ENCODE measurements at places on chromosomes 1 and 21. TPM values are rescaled to one million over a fixed set of nuclear protein-coding genes. Genes with fewer than 3 reads are reported as not detected.

GRCh38 chr1:37782491-37782890 is 11.2 kb upstream of the MANEAL start:
- no peak for DNase-seq

- no peak for DNase-seq
Observed at GRCh38 chr1:31626223-31627207, 9.0 kb downstream of the HCRTR1 start.

DNA sequence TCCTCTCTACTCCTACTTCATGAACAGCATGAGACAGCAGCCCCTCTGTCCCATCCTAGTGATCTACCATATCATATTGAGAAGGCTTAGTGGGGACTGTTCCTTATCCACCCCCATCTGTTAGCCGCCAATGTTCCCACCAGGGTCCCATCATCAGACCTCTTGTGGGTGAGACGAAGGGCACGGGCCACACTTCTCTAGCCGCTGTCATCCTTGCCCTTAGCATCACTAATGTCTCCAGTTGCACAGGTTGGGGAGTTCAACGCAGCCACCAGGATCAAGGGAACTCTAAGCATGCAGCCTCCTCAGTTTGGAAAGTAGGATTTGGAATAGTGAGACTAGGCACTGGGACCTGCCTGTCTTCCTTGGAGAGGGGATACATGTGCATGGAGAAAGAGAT is 20.1 kb downstream of the INKA2 start:
- no peak for DNase-seq

The S100B gene
- 16.0 TPM for total RNA-seq

DNA sequence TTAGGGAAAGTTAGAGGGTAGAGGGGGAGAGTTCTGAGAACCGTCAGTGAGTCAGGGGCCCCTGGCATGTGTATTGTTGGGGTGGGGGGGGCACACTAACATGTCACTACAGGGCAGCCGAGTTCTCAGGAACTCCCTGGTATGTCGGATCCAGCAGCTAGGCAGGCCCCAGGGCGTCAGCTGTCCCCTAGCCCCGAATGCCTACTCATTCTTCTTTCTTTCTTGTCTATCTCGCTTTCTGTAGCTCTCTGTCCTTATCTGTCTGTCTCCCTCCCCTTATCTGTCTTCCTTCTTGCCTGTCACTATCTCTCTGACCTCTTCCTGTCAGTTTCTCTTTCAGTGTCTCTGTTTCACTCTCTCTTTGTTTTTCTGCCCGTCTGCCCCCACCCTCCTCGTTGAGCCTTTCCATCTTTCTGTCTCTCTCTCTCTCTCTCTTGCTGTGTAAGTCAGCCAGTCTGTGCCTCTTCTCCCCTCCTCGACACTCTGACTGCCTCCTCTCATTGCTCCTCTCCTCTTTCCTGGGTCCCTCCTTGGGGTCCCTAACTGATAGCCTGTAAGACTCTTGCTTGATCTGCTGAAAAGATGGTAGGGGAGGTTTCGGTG is 2.4 kb downstream of the NTRK1 start:
- no peak for DNase-seq

The MYOG gene
- total RNA-seq, result not detected

GRCh38 chr1:86741947-86742572 is 37.7 kb downstream of the SH3GLB1 start:
- DNase-seq, result no peak

The PDE4B gene
- 4.6 TPM for total RNA-seq

- DNase-seq, result no peak
Observed at GRCh38 chr1:93620841-93621210, 60.8 kb downstream of the BCAR3 start.

DNA sequence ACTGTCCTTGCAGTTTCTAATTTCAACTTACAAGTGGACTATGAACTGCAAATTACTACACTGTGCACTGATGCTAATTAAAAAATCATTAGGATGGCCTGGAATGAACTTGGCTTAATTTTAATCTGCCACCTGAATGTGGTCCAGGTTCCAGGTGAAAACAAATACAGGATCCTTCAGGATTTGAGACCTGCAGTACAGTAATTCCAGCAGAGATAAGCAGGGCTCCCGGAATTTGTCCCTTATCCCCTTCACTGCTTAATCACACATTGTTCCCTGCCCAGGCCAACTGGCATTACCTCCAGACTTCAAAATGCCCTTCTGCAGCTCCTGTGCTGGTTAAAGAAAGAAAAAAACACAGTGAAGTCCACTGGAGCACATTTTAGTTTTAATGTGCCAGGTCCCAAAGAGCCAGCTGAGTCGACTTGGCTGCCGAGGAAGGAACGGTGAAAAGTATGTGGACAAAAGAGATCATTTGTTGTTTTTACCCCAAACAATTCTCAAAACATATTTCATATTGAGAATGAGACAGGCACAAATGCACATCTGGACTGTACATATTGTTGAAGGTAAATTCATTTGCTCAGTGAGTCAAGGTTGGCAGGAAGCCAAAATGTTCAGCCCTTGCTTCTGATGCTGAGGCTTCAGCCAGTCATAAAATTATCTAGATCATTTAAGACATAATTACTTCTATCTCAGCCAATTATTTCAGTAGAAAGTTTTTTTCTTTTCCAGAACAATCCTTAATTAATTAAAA is 28.3 kb downstream of the DEGS1 start:
- no peak for DNase-seq

The LSM10 gene
- total RNA-seq, result 64.5 TPM

GRCh38 chr1:50970931-50971582 is 1.0 kb downstream of the CDKN2C start:
- DNase-seq, result no peak

The MPZ gene
- 18.2 TPM for total RNA-seq

- no peak for DNase-seq
Observed at GRCh38 chr1:246032984-246033383, 474.1 kb downstream of the SMYD3 start.

- no peak for DNase-seq
Observed at GRCh38 chr1:68506386-68506785, 9.5 kb upstream of the DEPDC1 start.

DNA sequence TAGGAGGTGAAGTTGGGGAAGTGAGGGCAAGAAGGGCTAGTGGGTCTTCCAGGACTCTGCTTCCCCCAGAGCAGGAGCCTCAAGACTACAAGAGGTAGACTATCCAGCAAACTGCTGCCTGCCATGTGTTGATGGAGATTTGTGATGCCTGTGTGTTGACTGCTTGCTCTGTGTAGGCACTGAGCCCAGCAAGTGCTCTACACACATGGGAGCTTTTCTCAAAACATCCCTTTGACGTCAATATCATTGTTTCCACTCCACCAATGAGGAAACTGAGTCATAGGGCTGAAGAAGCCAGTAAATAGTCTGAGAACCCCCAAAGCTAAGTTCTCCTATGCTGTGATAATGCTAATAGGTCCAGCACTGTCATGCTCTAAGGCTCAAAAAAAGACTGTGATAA is 207.2 kb upstream of the NFIA start:
- no peak for DNase-seq

DNA sequence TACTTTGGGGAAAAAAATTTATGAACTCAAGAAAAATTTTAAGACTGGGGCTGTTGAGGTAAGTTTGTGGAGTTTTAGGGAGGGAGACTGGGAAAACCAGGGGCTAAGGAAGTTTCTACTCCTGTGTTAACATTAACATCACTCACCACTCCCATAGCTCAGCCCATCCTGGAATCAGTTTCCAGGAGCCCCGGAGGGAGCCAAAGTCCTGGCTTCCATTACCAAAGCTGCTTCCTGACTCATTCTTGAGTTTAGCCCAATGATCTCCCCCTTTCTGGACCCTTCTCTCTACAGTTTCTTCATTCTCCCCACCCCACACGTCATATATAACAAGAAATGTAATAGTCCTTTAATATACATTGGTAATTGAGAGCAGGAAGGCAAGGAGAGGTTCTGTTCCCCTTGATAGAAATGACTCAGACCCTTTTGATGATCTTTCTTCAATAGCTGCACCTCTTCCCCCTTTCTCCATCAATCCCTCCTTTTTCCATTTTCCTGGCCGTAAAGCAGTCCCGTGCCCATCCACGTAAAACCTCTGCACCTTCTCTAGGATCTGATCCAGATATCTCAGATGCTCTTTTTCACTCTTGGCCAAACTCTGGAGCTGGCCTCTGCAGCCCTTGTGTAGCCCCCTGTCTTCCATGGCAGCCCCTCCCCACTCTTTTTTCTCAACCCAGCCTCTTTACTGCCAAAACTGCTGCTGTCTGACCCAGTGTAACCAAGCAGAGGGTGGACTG is 4.6 kb upstream of the PIAS3 start:
- no peak for DNase-seq

- DNase-seq, result no peak
Observed at GRCh38 chr1:212507369-212507768, 74.6 kb downstream of the NENF start.

The OR10R2 gene
- total RNA-seq, result not detected

The NCMAP gene
- total RNA-seq, result 0.34 TPM

DNA sequence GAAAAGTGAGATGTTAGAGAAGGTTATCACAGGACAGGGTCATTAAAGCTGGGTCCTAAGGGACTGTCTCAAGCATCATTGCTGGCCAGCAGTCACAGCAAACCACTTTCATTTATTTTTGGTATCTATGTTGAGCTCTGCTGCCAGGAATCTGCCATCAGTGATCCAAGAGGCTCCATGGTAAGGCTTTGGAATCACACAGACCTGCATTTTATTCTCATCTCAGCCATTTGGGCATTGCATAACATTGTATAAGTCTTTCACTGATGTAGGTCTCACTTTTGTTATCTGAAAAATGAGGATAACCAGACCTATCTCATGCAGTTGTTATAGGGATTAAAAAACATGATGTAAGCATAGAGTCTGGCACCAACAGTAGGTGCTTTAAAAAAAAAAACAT is 77.5 kb downstream of the OMA1 start:
- no peak for DNase-seq

The CD1E gene
- not detected for total RNA-seq

GRCh38 chr1:182955596-182956588 is 2.9 kb upstream of the SHCBP1L start:
- no peak for DNase-seq

GRCh38 chr21:36610201-36610600 is 88.7 kb upstream of the SIM2 start:
- DNase-seq, result no peak

- no peak for DNase-seq
Observed at GRCh38 chr1:219081943-219082925, 91.4 kb upstream of the LYPLAL1 start.

DNA sequence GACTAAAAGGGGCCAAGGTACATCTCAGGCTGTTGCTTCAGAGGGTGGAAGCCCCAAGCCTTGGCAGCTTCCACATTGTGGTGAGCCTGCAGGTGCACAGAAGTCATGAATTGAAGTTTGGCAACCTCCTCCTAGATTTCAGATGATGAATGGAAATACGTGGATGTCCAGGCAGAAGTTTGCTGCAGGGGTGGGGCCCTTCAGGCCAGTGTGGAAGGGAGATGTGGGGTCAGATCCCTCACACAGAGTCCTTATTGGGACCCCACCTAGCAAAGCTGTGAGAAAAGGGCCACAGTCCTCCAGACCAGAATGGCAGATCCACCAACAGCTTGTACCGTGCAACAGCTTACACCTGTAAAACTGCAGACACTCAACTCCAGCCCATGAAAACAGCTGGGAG is 67.4 kb upstream of the PTGS2 start:
- DNase-seq, result no peak

DNA sequence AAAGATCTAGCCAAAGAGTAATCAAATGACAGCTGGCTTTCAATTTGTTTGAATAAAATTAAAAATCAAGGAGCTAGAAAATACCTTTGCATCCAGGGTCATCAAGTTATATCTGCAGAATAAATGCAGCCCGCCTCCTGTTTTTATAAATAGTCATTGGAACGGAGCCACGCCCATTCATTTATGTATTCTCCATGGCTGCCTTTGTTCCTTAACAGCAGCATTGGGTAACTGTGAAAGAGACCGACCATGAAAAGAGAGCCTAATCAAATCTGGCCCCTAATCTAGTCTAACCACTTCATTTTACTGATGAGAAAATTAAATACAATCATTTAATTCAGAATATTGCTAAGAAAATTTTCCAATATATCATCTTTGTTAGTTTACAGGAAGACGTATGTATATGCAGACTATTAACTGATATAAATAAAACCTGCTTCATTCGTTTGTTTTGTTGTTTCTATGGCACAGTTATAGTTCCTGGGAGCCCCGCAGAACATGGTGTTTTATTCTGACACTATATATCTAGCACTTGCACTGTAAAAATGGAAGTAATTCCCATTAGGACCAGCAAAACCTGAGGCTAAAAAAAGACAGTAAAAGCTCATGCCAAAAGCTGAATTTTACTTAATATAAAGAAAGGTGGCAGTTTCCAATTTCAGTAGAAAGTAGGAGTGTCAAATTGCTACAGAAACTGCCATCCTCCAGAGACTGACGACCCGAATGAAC is 111.8 kb upstream of the PALMD start:
- DNase-seq, result no peak

The NPHS2 gene
- total RNA-seq, result not detected

GRCh38 chr1:108815566-108815965 is 41.3 kb downstream of the AKNAD1 start:
- DNase-seq, result no peak

- DNase-seq, result no peak
Observed at GRCh38 chr1:245453541-245453940, 298.8 kb downstream of the KIF26B start.

The ISG20L2 gene
- 20.0 TPM for total RNA-seq

The SPATA45 gene
- total RNA-seq, result not detected

The UBL4B gene
- not detected for total RNA-seq

DNA sequence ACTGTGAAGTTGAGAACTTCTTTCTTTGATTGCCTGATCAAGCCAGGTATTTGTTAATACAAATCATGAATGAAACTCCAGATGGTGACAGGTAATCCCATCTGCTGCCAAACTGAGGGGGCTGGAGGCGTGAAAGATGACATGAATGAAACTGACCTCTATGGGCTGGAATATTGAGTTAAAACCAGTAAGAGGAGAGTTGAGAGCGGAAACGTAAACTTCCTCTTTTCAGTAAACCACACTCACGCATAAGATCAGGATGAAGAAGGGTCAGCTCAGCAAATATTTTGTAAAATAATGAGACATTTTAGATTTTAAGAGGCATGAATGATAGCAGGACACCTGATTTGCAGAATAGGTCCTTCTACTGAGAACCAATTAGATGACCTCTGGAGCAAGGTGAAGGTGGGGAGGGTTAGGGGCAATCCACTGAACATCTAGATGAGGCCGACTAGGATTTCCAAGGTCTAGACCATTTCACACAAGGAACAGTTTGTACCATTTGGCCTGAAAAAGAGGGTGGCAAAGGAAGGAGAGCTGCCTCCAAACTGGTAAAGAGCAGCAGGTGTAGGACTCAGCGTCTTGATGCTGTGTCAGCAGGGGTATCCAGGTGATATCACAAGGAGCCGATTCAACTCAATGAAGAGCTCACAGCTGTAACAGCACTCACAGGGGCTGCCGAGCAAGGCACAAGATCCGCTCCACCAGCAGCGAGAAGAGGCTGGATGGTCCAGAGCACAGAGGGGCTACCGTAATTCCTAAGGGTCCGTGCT is 132.6 kb downstream of the NTPCR start:
- DNase-seq, result no peak

The ZNF695 gene
- total RNA-seq, result not detected
